RPMI8226 (cell line): ENCODE measurements at places on chromosomes 7 and 10.

GRCh38 chr7:2573761-2574160 lies 15.0 kb downstream of the IQCE start:
- DNase-seq: no peak

DNA sequence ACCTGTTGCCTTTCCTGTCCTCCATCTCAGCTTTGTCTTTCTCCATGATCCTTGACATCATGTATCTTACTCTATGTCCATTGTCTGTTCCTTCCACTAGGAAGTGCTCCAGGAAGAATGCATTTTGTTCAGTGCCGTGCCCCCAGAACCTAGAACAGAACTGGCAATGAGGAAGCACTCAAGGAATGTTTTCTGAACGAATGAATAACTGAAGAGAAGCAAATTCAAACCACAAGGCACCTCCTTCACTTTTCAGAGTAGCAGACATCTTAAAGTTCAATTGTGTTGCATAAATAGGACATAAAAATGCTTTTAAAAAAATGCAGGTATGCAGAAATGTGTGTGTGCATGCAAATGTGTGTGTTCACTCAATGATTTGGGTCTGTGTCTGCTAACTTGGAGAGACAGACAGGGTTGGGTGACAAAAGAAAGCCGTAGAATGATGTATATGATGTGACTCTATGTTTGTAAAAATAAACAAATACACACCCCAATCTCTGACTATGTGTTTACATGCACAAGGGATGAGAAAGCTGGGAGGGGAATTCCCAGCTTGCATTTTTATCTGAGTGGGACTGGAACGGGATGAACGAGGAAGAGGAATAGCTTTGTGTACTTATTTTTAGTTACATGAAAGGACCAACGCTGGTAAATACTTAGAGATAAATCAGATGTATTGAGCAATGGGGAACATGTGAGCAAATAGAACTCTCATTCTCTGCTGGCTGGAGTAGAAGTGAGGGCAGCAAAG lies 237.7 kb downstream of the FANK1 start:
- DNase-seq: no peak

- no peak for DNase-seq
These were observed 542.1 kb downstream of the TCERG1L start for GRCh38 chr10:130769146-130770017.

DNA sequence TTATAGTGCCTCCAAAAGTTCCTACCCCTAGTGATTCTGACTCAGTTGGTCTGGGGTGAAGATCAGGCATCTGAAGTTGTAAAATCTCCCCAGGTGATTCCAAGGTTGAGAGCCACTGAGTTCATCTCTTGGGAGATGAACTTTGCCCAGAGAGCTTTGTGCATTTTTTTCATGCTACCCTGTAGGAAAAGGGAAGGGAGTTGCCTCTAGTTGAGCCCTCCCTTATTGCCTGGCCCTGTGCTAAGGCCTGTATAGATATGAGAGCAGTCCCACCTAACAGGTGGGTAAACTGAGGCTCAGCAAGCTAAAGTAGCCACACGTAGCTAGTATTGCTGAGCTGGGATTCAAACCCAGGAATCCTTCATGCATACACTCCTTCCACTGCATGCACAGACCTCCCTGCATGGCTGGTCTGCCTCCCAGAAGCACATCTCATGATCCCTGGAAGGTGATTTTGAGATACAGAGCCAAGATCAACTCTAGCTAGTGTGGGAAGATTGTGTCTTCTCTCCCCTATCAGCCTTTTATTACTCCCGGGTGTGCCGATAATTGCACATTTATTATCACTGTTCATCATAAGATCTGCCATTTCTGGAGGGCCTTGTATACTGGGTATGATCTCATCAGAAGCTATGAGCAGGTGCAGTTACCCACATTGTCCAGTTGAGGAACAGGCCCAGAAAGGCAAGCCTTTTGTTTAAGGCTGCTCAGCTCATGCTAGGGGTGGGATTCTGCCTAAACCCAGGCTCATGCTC lies 47.0 kb downstream of the TBATA start:
- no peak for DNase-seq

DNA sequence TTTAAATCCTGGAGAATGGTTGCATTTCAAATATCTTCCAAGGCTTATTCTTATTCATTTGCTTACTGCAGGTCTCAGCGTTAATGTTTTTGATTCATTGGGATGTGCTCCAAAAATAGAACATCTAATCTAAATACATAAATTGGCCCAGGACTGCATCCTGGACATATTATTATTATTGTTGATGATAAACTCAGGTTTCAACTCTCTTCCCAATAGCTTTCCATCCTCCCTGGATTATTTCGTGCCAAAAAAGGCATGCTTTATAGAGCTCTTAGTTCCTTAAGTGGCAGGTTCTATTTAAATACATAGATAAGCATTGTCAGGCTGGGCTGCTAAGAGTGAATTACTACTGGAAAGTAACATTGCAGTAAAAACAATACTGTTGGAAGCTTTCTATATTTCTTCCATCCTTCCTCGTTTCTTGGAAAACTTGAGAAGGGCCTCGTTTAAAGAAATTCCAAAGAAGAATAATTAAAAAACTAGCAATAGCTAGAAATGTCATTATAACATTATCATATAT lies 14.7 kb upstream of the PRKAR2B start:
- DNase-seq: no peak

DNA sequence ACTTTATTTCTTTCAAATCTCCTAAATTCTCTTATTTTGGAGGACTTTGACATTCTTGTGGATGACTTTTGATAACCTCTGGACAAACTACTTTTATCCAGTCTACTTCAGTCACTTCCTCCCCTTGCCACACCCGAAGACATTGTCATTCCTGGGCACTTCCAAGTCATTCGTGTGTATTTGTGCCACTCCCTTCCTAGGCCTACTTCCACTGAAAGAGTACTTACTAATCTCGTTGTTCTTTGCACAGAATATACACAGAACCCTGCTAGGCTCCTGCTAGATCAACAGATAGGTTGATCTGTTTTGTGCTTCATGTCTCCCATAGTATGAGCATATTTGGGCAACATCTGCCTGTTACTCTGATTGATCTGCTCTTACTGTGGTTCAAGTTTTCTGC lies 355.4 kb downstream of the HGF start:
- DNase-seq: no peak

DNA sequence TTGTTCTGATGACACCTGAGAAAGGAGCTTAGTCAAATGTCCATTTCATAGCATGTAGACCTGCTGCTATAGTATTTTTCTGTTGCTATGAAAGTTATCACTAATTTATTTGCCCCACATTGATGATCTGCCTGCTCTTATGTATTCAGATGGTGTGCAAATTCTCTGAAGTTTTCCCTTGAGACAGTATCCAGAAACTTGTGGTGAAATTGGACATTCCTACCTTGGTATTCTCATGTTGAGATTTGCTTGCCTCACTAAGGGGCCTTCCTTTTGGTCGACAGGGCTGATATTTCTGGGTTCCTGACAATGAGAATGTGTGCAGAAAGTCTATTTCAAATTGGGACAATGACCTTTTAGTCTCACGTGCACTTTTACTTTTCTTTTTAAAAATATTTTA lies 253.2 kb upstream of the FZD8 start:
- DNase-seq: no peak

DNA sequence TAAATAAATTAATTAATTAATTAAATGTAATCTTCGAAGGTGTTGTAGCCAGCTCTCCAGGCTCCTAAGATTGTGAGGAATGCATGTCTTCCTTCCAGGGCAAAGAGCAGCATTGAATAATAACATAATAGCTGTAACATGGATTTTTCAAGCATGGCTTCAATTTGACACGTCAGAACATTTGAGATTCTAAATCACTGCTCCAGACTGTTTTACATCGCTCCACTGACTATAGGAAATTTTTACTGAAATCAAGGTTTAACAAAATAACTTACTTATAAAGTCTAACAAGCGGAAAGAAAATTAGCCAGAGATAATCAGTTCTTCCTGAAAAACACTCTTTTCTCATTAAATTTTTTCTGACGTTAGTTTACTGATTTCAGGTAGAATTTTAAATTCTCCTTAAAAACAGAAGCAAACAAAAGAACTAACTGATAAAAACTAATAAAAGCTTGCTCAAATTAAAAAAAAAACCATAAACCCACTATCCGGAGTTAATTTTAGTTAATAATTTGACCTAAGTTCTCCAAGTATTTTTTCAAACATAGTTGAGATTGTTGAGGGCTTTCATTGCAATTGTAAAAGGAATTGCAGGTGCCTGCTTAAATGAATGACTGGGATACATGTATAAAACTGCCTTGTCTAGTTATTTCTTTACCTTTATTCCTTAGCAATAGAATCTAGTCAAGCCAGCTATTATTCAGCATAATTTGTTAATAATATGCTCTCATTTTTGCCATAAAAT lies 51.2 kb upstream of the SGCE start:
- DNase-seq: no peak

- peak; percentile 61 for DNase-seq
These were observed at the start of gene VSTM4 for GRCh38 chr10:49115015-49115795. Gene VSTM4, minus strand, starts transcription at chr10:49115522. Its CDS starts 37 bp downstream, at chr10:49115485.

GRCh38 chr7:151327659-151328058 lies 14.0 kb upstream of the NUB1 start:
- no peak for DNase-seq

GRCh38 chr10:79185796-79186374 lies 117.1 kb downstream of the ZMIZ1 start:
- no peak for DNase-seq

GRCh38 chr7:29843093-29843492 lies 36.8 kb downstream of the WIPF3 start:
- no peak for DNase-seq

- DNase-seq: no peak
These were observed 143.2 kb upstream of the PRSS1 start for GRCh38 chr7:142606081-142606480.

DNA sequence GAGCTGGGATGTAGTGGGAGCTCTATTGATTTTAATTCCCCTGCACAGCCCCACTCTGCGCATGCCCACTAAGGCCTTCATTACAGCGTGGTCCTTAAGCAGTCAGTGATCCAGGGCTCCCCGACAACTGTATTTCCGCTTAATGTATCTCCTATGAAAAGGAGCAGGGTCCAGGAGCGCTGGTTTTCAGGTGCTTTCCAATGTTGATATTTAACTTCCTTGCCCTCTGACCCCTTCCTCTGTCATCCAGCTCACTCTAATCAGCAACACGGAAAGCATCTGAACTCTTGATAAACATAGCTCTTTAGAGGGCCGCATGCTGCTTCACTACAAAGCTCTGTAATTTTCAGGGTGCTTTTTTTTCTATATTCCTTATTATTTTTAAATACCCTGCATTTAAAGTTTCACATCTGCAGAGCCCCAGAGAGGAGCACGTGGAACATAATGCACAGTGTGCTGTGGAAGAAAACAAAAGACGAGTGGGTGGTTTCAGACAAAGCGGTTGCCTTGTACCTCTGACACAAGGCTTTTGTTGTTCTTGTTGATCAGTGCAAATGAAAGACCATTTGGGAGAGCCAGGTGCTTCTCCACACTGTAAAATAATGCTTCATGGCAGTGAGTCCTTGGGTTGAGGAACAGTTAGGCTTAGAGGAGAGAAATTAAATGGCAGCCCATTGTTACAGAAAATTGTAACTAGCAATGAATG lies 465.9 kb upstream of the CELF2 start:
- DNase-seq: no peak

GRCh38 chr10:14687340-14687739 lies 87.4 kb downstream of the FAM107B start:
- no peak for DNase-seq

DNA sequence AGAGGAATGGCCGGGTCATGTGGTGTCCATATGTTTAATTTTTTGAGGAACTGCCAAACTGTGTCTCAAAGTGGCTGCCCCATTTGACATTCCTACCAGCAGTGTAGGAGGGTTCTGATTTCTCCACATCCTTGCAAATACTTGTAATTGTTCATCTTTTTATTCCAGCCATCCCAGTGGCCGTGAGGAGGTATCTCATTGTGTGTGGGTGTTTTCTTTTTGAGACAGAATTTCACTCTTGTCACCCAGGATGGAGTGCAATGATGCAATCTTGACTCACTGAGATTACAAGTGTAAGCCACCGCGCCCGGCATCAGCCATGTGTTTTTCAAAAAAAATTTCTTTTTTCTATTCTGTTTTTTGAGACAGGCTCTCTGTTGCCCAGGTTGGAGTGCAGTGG lies 38.7 kb upstream of the DLG5 start:
- DNase-seq: no peak

DNA sequence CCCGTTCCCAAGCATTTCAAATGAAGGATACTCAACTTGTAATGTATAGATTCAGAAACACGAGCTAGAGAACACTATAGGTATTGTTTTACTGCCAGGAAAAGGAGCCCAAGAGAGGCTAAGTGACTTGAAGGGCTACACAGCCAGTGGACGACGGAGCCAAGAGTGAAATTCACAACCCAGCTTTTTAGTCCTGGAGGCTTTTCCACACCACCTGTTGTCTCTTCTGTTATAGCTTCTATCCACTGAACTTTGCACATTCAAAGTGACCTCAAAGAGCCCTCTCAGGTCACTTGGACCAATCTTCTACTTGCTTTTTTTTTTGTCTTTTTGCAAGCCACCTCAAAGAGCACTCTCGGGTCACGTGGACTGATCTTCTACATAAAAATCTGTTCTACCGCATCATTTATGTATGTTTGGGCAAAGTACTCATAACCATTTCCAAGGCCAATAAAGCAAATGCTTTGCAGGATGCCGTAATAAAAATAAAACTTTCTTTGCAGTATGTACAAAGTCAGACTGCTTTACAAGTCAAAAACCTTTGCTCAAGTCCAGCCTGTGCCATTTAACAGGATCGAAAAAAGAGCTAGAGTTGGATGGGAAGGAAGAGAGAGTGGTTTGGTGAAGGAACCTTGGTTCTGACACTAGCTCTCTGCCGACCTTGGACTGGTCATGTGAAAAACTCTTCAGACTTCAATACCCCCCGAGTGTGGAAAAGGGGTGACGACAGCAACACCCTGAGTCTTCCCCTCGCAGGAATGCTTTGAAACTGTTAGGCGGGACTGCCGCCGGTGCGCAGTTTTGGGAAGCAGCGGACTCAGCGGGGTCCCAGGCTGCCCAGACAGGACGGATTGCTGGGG lies 821 bp downstream of the SLC35B4 start:
- peak; percentile 30 for DNase-seq

GRCh38 chr10:78178940-78179339 lies 145.3 kb downstream of the RPS24 start:
- no peak for DNase-seq

GRCh38 chr7:70456719-70457118 lies 675.2 kb upstream of the GALNT17 start:
- DNase-seq: peak; percentile 35

DNA sequence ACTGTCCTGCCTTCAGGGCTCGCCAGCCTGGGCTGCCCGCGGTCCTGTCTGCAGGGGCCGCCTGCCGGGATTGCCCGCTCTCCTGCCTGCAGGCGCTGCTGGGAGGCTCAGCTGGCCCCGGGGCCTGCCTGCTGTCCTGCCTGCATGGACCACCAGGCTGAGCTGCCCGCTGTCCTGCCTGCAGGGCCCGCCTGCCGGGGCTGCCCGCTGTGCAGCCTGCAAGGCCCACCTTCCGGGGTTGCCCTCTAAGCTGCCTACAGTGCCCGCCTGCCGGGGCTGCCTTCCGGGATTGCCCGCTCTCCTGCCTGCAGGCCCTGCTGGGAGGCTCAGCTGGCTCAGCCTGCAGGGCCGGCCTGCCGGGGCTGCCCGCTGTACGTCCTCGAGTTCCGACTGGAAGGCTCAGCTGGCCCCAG lies 164.4 kb downstream of the GLRX3 start:
- DNase-seq: peak; percentile 37

GRCh38 chr10:29649561-29650551 lies 15.1 kb upstream of the SVIL start:
- DNase-seq: no peak
